ENCODE measurements at places on chromosomes 2 and 18.

DNA sequence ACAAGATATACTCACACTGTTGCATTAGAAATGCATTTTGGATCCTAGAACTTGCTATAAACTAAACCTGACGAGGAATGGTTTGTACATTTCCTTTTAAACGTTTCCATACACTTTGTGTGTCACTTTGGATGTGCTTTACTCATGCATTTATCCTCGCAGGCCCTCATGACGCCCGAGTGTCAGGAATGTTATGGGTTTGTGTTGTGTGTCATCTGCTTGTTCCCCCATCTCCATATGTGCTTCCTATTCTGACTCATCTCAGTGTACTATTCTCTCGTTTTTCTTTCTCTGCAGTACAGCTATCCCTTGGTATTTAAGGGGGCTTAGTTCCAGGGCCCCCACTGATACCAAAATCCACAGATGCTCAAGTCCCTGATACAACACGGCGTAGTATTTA, 121.5 kb upstream of the RASGRP3 start:
- DNase-seq = peak; percentile 94

DNA sequence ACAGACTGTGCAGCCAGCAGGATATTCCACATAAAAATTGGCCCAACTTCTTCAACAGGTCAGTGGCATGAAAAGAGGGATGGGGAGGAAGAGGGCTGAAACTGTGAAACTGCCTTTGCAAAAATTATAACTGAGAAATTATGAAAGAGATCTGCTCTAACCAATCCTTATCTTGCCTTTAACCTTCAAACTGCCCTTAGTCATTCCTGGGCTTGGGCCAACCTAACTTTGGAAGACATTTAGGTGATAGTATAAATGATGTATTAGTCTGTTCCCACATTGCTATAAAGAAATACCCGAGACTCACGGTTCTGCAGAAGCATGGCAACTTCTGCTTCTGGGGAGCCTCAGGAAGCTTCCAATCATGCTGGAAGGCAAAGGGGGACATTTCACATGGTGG, 74.5 kb downstream of the RPL31 start:
- no peak for DNase-seq

- DNase-seq = no peak
Measured at GRCh38 chr2:182014284-182014683, 28.6 kb downstream of the PPP1R1C start.

- no peak for DNase-seq
Measured at GRCh38 chr18:48133671-48134251, 203.3 kb upstream of the SMAD2 start.

DNA sequence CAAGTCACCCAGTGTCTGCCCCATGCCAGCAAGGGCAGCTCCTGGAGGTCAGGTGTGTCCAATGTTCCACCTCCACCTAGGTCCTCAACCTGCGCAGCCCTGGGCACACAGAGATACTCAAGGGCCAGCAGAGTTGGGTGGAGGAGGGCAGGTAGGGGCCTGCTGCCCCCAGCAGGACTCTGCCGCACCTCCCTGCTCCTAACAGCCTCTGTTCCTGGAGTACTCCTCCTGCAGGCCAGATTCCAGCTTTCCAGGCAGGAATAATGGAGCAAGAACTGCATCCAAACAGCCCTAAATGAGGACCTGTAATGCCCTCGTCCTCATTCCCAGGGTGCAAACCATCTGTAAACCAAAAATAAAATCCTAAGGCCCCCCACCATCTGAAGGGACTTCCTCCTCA, 44.4 kb upstream of the ACAA2 start:
- no peak for DNase-seq

DNA sequence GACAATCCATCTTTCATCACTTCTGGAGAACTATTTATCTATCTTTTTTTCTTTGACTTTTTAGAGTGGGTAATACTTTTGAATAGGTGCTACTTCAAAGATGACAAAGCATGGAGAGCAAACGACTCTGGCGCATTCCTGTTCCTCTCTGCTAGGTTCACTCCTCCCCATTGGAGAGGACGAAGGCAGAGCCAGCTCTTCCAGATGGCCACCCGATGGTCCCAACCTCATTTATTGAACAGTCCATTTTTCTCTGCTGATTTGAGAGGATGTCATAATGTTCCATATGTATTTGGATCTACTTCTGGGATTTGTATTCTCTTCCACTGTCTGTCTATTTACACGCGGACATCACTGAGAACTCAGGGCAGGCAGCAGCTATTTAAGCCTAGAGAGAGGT, 284.3 kb upstream of the CXCR4 start:
- no peak for DNase-seq

- no peak for DNase-seq
Measured at GRCh38 chr2:169649278-169649677, 44.9 kb downstream of the CFAP210 start.

DNA sequence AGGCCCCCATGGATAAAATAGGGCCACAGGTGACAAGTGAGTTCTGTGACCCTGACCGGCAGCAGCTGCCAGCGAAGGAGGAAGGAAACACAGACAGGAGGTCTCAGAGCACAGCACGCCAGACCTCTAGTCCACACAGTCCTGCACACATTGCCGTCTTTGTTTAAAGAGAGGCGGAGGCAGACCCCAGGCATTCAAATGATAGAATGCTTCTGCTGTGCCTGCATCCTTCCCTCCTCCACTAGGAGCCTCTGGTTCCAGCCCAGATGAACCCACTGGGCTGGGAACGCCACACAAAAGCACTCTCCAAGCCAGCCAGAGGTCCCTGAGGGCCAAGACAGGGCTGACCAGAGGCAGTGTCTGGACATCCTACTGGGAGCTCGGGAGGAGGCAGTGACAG, 118.7 kb downstream of the KLHL29 start:
- no peak for DNase-seq

- peak; percentile 69 for DNase-seq
Measured at GRCh38 chr2:215699700-215700538, 264.1 kb upstream of the FN1 start.

GRCh38 chr2:38765149-38765548, 12.9 kb upstream of the GEMIN6 start:
- peak; percentile 72 for DNase-seq

DNA sequence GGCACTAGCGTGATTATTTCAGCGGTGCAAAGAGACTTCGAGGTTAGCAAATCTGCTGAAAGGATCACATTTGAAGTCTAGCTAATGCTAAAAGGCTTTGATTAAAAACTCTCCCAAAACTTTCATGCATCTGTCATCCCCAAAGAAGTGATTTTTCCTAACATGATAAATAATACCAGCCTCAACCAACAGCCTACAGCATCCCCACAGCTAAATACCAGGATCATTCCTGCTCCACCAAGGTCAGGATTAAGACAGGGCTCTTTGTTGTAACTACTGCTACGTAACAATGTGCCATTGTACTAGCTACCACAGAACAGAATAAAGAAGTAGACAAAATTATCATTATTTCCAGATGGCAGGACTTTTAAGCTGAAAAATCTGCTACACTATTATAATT, 1.6 kb downstream of the OR6B3 start:
- DNase-seq = no peak

GRCh38 chr2:1990151-1990589, 245.9 kb upstream of the PXDN start:
- no peak for DNase-seq

DNA sequence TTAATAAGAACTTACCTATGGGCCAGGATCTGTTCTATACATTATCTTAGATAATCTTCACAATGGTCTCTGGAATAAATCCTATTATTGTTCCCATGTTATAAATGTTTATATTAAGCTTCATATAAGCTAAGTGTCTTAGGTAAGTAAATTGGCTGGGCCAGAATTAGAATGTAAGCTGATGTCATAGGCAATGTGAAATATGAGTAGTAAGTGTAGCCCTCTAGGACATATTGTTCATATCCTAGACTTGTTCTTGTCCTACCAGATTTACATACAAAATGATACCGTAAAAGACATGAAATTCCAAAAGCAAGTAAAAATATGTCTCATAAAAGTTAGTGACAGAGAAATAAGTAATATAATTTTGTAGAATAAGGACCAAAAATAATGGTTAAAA, 89.9 kb downstream of the CDH19 start:
- DNase-seq = no peak

All from fibroblast of skin of scalp (primary cell).